ENCODE measurements at places on chromosomes 7 and 10.

DNA sequence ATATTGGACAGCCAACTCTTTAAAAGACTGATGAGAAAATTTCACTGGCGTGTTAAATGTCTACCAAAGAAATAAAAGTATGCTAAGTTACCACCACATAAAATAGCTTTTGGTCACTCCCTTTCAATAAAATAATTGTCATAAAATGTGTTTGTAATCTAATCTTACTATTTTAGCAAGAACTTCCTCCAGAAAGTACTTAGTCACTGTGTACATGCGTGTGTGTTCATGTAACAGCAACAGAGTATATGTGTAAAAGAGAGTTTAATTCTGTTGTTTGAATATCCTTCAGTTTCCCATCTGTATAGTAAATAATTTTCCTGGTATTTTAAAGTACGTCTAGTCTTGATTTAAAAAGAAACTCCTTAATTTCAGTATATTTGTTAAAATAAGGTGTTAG lies 35.0 kb upstream of the WASL start:
- no peak for DNase-seq

- no peak for DNase-seq
These were observed 1005.8 kb upstream of the C7orf33 start for GRCh38 chr7:147584771-147585193.

GRCh38 chr10:132359305-132360040 lies 27.5 kb downstream of the LRRC27 start:
- DNase-seq = no peak

- DNase-seq = no peak
These were observed 30.3 kb downstream of the PLA2G12B start for GRCh38 chr10:72924351-72924750.

DNA sequence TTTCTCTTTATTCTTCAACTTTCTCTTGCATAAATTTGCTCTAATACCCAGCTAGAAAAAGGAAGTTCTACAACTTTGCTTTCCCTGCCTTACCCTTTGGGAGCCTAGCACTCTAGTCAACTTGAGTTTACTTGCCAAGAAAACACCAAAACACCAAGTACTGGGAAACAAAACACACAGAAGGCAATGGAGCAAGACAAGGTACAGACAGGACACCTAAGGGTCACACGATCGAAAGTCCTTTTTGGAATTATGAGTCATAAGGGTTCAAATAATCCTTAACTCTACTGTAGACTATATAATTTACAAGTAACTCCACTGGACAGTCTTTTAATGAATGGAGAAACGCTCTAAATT lies 42.6 kb upstream of the ANAPC16 start:
- no peak for DNase-seq

GRCh38 chr7:40965774-40966173 lies 737.1 kb downstream of the INHBA start:
- DNase-seq = no peak

DNA sequence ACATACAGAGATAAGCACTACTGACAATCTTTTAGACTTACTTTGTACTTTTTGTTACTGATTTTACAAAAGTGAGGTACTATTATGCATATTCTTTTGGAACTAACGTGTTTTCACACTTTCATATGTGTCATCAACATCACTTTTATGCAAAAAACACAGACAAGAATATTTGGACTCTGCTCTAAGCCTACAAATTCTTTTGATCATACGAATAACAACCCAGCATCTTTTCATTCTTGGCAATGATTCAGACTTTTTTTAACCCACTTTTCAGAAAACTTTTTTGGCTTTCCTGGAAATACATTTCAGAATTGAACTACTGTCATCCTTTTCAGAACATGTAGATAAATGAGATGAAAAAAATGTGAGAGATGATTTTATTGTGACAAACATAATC lies 30.2 kb downstream of the USP6NL start:
- DNase-seq = no peak

DNA sequence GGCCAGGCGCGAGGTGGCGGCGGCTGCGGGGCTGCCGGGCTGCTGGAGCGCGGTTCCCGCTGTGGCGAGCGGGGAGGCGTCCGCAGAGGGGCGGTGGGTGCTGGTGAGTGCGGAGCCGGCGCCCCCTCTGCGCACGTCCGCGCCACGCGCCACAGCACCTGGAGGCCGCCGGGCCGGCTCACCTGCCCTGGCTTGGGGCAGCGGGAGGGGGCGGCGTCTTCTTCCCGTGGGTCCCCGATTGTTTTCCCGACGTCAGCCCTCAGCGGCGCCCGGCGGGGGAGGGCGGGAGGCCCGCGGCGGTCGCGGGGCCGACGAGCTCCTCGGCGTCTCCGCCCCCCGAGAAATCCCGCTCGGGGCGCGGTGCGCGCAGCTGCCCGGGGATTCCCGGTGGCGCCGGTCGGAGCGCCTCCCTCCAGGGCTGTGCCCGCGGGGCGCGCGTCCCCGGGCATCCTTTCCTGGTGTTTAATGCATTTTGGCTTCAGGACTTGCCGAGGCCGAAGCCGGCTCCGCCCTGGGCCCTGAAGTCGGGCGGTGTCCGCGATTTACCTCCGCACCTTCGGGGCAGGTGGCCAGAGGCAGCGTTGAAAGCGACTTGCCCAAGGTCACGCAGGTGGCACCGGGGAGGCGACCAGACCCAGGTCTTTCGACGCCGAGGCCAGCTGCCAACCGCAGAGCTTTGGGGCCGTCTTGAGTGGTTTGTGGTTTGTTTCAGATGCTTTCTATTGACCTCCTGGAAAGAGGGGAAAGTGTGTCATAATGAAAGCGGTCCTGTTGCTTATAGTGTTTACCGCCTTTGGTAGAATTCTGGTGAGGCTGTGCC lies 561 bp downstream of the PLEKHA1 start:
- peak; percentile 35 for DNase-seq

GRCh38 chr7:137000621-137001020 lies 132.2 kb downstream of the CHRM2 start:
- DNase-seq = no peak

GRCh38 chr10:121921238-121921931 lies 6.4 kb downstream of the ATE1 start:
- no peak for DNase-seq

GRCh38 chr10:117339979-117340378 lies 35.3 kb downstream of the PDZD8 start:
- no peak for DNase-seq

GRCh38 chr10:48699011-48699627 lies 14.4 kb downstream of the WDFY4 start:
- DNase-seq = no peak

DNA sequence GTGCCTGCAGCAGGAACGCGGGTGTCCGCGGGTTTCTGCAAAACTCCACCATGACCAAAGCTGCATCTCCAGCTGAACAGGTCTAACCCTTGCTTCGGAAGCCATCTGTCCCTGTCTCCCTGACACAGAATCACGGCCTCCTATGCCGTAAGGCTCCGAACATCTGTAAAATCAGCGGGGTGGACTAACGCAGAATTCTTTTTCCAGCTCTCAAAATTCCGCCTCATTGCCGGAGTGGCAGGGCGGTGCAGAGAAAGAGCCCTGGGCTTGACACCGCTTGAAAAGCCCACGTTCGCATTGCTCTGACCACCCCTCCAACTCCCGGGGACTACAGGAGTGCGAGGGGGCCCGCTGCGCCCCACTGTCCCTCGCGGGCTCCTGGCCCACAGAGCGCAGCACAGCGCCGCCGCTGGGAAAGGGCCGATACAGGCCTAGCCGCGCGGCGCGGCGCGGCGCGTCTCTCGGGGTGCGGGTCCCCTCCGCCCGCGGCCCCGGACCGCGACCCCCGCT lies 409 bp downstream of the DNMBP start:
- no peak for DNase-seq

GRCh38 chr10:54372179-54372578 lies 428.9 kb downstream of the PCDH15 start:
- no peak for DNase-seq

DNA sequence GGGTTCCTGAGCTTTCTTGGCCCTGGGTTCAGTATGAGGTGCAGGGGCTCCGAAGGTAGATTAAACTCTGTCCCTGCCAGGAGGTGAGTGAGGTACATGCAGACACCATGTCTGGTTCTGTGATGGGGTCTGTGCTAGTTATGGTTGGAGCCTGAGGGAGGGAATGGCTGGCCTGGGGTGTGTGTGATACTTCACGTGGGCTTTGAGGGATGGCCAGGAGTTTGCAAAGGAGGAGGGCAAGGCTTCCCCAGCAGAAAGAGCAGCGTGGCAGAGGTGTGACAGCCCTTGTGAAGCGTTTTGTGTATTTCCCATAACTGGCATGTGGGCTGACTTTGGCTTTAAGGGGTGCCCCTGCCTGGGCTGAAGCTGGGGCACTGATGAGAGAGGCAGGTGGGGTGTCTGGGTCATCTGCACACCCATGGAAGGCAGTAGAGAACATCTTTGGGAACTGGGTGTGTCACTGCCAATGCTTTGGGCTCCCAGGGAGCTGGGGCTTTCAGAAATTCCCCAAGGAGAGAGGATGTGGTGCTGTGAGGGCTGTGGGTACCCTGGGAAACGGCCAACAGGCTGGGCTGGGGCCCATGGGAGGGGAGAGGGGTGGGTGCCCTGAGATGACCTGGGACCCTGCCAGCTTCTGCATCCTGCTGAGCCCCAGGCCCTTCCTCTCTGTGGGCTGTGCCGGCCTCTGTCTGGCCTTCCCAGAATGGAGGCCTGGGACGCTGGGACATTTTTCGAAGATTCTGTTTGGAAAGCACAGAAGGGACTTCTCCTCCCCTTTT lies 4.6 kb downstream of the PALD1 start:
- no peak for DNase-seq

DNA sequence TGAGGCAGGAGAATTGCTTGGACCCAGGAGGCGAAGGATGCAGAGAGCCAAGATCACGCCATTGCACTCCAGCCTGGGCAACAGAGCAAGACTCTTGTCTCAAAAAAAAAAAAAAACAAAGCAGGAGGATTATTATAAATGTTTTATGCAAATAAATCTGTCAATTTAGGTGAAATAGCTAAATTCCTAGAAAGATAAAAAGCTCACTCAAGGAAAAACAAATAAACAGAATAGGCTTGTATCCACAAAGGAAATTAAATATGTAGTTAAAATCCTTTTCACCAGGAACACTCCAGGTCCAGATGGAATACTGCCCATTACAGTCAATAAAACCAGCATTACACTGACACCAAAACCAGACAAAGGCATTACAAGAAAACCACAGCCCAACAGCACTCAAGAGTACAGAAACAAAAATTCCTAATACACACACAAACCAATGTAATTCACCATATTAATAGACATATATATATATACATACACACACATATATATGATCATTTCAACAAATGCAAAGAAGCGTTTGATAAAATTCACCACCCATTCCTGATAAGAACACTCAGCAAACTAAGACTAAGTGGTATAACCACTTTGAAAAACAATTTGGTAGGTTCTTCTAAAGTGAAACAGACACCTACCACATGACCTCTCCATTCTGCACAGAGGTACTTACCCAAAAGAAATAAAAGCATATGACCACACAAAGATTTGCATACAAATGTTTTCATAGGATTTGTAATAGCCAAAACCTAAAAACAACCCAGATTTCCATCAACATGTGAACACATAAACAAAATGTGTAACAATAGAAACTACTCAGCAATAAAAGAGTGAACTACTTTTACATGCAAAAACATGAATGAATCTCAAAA lies 38.8 kb downstream of the ABI1 start:
- DNase-seq = no peak

GRCh38 chr7:79292834-79293233 lies 160.6 kb downstream of the MAGI2 start:
- DNase-seq = no peak

DNA sequence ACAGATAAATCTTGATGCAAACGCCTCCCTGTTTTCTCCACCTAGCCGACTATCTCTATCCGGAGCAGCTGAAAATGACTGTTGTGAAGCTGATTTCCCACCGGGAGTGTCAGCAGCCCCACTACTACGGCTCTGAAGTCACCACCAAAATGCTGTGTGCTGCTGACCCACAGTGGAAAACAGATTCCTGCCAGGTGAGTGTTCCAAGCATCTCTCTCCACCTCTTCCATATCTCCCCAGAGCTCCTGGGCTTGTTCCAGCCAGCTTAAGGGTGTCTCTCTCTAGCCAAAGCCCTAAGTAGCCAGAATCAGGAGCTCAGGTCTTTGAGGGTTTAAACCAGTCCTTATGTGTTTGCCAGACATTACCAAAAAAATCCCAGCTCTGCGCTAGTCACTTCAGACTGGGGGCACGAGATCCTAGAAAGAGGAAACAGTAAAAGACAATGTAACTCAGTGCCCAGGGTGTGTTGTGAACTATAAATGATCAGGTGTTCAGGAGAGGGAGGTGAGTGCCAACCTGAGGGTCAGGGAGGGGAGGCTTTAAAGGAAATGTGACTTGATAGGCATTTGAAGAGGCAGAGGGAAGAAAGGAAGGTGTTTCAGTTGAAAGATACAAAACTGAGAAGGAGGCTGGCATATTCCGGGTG lies 4.4 kb downstream of the PLAU start:
- no peak for DNase-seq

- no peak for DNase-seq
These were observed 41.6 kb upstream of the LYZL2 start for GRCh38 chr10:30671026-30671616.

DNA sequence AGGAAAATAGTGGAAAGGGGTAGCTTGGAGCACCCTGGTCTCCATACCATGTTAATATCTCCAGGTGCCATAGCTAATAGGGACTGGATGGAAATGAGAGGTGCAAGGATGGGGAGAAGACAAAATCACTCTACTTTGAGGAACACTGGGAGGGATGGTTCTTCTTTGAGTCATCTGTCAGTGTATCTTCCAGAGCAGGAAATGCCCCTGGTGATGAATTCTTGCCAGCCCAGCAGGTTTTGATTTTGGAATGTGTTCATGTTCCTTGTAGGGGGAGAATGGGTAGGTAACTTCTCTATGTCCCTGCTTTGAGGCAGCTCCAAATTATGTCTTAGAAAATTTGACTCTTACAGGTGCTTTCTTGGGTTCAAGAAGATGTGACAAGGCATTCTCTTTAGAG lies 177.0 kb upstream of the GLI3 start:
- DNase-seq = no peak

GRCh38 chr7:139264220-139264619 lies 33.2 kb downstream of the UBN2 start:
- no peak for DNase-seq

- no peak for DNase-seq
These were observed 119.5 kb downstream of the GPR158 start for GRCh38 chr10:25294032-25294926.

- no peak for DNase-seq
These were observed 67.7 kb upstream of the NEUROD6 start for GRCh38 chr7:31408140-31408729.

GRCh38 chr7:12137283-12137682 lies 73.8 kb upstream of the TMEM106B start:
- no peak for DNase-seq

DNA sequence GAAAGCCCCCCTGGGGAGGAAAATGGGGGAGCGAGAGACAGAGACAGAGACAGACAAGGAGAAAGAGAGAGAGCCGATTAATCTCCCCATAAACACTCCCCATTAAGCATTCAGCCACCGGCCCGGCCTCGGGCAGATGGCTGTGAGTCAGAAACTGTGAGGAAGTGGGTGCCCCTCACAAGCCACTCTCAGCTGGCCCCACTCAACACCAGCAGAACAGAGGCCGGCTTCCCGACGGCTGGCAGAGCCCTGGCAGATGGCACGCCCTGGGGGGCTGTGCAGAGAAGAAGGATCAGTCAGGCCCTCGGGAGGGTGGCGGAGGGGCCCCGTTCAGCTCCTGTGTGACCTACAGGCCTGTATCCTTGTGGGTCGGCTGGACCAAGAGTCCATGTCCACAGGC lies 41.2 kb downstream of the CAMK2B start:
- no peak for DNase-seq
